Activated T-helper 2 cell treated with anti-CD3 and anti-CD28 coated beads, Interferon-gamma antibody, Interleukin-2, Interleukin-4, amounts not matched to agents 10 μg/mL and 5 μg/mL and 100 μg/mL, durations not matched to agents 14 hours and 24 hours and 36 hours (primary cell): ENCODE measurements at places on chromosomes 6 and 20.

GRCh38 chr6:64225503-64225902 lies 589.9 kb downstream of the PHF3 start:
- no peaks in the 10 kb centered on the region for H3K36me3 ChIP-seq
- DNase-seq = no peak
- H3K27me3 ChIP-seq = no peaks in the 10 kb centered on the region
- H3K27ac ChIP-seq = no peak overlapping the region
- H3K4me1 ChIP-seq = no peaks in the 10 kb centered on the region
- H3K4me3 ChIP-seq = no peak overlapping the region

- H3K36me3 ChIP-seq = no peaks in the 10 kb centered on the region
- H3K27ac ChIP-seq = no peak overlapping the region
- H3K4me3 ChIP-seq = no peak overlapping the region
- no peak for DNase-seq
- no peaks in the 10 kb centered on the region for H3K27me3 ChIP-seq
- H3K4me1 ChIP-seq = no peaks in the 10 kb centered on the region
Measured at GRCh38 chr6:141301779-141302178, 830.9 kb upstream of the GJE1 start.

DNA sequence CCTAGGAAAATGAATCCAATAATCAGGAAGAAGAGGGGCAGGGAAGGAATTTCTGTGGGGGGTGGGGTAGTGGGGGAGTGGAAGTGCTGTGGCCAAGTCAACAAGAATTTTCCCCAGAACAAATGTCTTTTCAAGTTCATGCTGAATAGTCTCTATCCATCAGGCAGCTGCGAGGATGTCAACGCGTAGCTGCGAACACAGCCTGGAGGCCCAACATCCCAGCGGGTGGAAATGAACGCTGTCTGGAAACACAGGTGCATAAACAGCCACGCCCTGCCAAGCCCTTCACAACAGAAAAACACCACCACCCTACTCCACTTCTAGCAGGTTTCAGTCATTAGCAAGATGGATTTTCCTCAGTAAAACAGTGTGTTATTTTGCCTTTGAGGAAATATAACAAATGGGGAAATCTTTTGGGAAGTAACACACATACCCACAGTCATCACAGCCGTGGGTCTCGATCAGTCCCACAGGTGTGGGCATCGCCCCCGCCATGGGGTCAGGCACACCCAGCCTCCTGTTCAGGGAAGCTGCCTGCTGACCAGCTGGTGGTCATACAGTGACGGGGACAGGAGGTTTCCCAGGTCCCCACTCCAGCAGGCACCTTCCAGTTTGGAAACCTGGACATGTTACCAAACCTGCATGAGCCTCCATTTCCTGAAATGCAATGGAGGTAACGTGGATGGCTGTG lies 112.1 kb upstream of the THBS2 start:
- H3K27ac ChIP-seq = no peak overlapping the region
- no peaks in the 10 kb centered on the region for H3K36me3 ChIP-seq
- DNase-seq = no peak
- H3K27me3 ChIP-seq = no peaks in the 10 kb centered on the region

GRCh38 chr20:38139977-38140753 lies 24.9 kb downstream of the TGM2 start:
- no peak for DNase-seq
- H3K27me3 ChIP-seq = no peaks in the 10 kb centered on the region

DNA sequence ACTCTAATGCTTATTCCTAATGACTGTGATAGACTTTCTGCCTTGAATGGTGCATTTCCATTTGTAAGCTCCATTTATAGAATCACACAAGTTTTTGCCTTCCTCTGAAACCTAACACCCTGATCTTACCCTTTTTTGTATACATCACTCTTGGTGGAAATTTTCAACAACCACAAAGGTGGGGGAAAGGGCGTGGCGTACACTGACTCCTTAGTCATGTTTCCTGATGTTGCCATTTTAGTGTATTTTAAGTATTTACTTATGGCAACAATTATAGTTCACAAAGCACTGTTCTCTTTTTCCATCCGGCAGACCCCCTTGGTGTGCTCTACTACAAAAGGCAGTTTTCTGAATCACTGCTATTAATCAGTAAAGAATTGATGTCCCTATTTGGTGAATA lies 92.0 kb downstream of the ATXN1 start:
- H3K36me3 ChIP-seq = peaks cover 64% of the 10 kb centered on the region
- peak overlapping the region; percentile 68 for H3K4me3 ChIP-seq
- peaks cover 71% of the 10 kb centered on the region for H3K4me1 ChIP-seq
- peak overlapping the region; percentile 89 for H3K27ac ChIP-seq
- peak; percentile 71 for DNase-seq
- H3K27me3 ChIP-seq = no peaks in the 10 kb centered on the region

GRCh38 chr20:62133864-62134263 lies 9.3 kb downstream of the PSMA7 start:
- no peaks in the 10 kb centered on the region for H3K27me3 ChIP-seq
- DNase-seq = no peak
- peak overlapping the region; percentile 70 for H3K27ac ChIP-seq
- H3K4me1 ChIP-seq = peaks cover 16% of the 10 kb centered on the region
- H3K4me3 ChIP-seq = no peak overlapping the region

GRCh38 chr20:35264755-35265154 lies 13.2 kb downstream of the MMP24OS start:
- H3K4me1 ChIP-seq = no peaks in the 10 kb centered on the region
- peaks cover 16% of the 10 kb centered on the region for H3K36me3 ChIP-seq
- H3K27me3 ChIP-seq = no peaks in the 10 kb centered on the region

DNA sequence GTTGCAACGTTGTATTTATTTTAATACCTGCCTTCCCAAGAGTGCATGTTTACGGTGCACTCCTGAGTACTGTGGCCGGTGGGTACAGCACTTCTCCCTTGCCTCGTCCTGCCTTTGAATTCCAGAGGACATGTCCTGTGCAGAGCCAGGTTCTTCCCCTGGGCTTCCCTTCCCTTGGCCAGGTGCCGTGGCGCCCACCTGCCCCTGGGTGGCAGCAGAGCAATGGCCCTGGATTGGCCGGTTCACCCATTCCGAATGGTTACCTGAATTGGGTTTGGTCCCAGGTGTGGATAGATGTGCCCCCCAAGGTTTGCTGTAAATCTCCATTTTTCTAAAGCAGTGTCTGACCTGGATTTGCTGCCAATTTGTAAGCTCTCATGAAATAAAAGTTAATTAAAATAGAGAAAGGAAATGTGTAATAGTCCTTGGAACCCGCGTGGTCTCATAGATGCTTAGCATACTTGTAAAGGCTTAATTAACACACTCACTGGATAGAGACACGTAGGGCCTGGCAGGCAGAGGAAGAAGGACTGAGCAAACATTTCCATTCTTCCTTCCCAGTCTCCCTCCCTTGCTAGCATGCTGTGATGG lies 40.6 kb downstream of the DTD1 start:
- peaks cover 14% of the 10 kb centered on the region for H3K36me3 ChIP-seq
- no peaks in the 10 kb centered on the region for H3K27me3 ChIP-seq
- H3K4me3 ChIP-seq = no peak overlapping the region
- H3K4me1 ChIP-seq = peaks cover 3% of the 10 kb centered on the region

- H3K36me3 ChIP-seq = peaks cover 8% of the 10 kb centered on the region
- peaks cover 6% of the 10 kb centered on the region for H3K4me1 ChIP-seq
- no peak for DNase-seq
- no peak overlapping the region for H3K4me3 ChIP-seq
- no peaks in the 10 kb centered on the region for H3K27me3 ChIP-seq
Measured at GRCh38 chr6:110703906-110704594, 111.2 kb downstream of the CDK19 start.

- DNase-seq = no peak
- no peak overlapping the region for H3K4me3 ChIP-seq
- H3K27ac ChIP-seq = no peak overlapping the region
- H3K4me1 ChIP-seq = no peaks in the 10 kb centered on the region
- no peaks in the 10 kb centered on the region for H3K36me3 ChIP-seq
- H3K27me3 ChIP-seq = no peaks in the 10 kb centered on the region
Measured at GRCh38 chr6:162488444-162488843, 239.1 kb downstream of the PRKN start.

GRCh38 chr20:62828511-62829230 lies 11.8 kb downstream of the COL9A3 start:
- no peak for DNase-seq
- no peaks in the 10 kb centered on the region for H3K36me3 ChIP-seq
- H3K4me1 ChIP-seq = peaks cover 10% of the 10 kb centered on the region
- no peak overlapping the region for H3K4me3 ChIP-seq

- H3K27ac ChIP-seq = no peak overlapping the region
- H3K27me3 ChIP-seq = no peaks in the 10 kb centered on the region
- DNase-seq = no peak
- no peaks in the 10 kb centered on the region for H3K4me1 ChIP-seq
- H3K4me3 ChIP-seq = no peak overlapping the region
Measured at GRCh38 chr6:10733863-10734262, 11.0 kb downstream of the TMEM14C start.

DNA sequence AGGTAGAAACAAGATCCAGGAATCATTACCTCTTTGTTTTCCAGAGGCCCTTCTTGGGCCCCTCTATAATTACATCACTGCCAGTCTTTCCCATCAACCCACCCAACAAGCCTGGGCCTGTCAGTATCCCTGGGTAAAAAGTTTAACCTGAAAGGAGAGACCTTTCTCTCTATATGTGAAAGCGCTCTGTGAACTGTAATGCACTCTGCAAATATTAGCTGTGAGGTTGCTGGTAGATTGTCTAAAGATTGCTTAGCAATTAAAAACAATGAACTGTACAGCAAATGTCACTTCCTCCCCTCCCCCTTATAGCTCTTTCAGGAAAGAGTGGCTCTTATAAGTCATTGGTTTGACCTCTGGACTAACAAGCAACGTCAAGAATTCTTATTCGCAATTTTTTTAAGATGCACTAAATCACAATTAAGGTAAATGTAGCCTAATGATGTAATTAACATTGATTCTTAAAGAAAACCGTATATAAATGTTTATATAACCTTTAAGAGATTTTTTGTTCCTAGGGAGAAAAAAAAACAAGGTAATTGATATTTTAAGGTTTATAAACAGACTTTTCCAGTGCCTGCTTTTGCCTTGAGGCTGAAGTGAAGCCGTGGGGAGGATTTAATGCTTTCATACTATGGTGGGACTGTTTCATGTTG lies 18.4 kb downstream of the ECT2L start:
- DNase-seq = no peak
- H3K27ac ChIP-seq = no peak overlapping the region
- H3K27me3 ChIP-seq = peaks cover 2% of the 10 kb centered on the region
- no peak overlapping the region for H3K4me3 ChIP-seq
- H3K4me1 ChIP-seq = peaks cover 29% of the 10 kb centered on the region

DNA sequence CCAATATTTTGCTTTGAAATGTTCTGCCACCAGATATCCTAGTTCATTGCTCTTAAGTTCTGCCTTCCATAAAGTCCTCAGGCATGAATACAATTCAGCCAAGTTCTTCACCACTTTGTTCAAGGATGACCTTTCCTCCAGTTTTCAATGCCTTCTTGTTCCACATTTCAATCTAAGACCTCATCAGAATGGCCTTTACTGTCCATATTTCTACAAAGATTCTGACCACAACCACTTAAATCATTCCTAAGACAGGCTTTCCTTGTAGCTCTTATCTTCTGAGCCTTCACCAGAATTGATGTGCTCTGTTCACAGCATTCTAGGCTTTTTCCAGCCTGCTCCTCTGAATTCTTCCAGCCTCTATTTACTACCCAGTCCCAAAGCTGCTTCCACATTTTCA lies 319.0 kb downstream of the HACE1 start:
- no peak overlapping the region for H3K4me3 ChIP-seq
- no peaks in the 10 kb centered on the region for H3K4me1 ChIP-seq
- H3K27ac ChIP-seq = no peak overlapping the region
- DNase-seq = no peak

GRCh38 chr20:34567892-34568865 lies 9.7 kb downstream of the MAP1LC3A start:
- H3K4me3 ChIP-seq = no peak overlapping the region
- no peak overlapping the region for H3K27ac ChIP-seq
- peaks cover 11% of the 10 kb centered on the region for H3K36me3 ChIP-seq

- H3K27me3 ChIP-seq = no peaks in the 10 kb centered on the region
- H3K4me3 ChIP-seq = no peak overlapping the region
- H3K36me3 ChIP-seq = no peaks in the 10 kb centered on the region
- H3K27ac ChIP-seq = no peak overlapping the region
- no peak for DNase-seq
Measured at GRCh38 chr6:51029561-51029960, 210.9 kb downstream of the TFAP2B start.

- DNase-seq = no peak
- peaks cover 78% of the 10 kb centered on the region for H3K4me1 ChIP-seq
- no peaks in the 10 kb centered on the region for H3K27me3 ChIP-seq
- H3K27ac ChIP-seq = no peak overlapping the region
Measured at GRCh38 chr6:106106276-106107042, 20.3 kb downstream of the PRDM1 start.

DNA sequence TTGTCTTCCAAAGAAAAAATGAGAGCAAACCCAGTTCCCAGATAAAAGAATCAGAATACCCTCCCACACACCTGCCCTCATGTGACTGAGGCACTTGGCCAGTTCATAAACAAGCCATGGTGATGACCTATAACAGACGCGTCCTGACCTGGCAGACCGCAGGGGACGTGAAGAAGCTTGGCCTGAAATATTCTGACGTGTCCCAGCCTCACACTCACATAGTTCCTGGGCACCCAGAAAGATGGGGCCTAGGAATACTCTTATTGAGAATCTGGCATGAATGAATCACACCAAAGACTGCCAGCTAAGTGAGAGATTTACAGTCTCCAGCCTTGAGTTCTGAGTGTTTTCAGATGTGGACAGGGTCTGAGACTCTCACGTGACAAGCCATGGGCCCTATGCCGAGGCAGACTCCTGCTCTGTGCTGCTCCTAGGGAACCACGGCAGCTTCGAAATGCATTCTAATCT lies 17.2 kb upstream of the MAP3K4 start:
- H3K4me3 ChIP-seq = no peak overlapping the region
- H3K36me3 ChIP-seq = no peaks in the 10 kb centered on the region
- H3K27me3 ChIP-seq = peaks cover 12% of the 10 kb centered on the region
- H3K4me1 ChIP-seq = no peaks in the 10 kb centered on the region
- no peak overlapping the region for H3K27ac ChIP-seq

DNA sequence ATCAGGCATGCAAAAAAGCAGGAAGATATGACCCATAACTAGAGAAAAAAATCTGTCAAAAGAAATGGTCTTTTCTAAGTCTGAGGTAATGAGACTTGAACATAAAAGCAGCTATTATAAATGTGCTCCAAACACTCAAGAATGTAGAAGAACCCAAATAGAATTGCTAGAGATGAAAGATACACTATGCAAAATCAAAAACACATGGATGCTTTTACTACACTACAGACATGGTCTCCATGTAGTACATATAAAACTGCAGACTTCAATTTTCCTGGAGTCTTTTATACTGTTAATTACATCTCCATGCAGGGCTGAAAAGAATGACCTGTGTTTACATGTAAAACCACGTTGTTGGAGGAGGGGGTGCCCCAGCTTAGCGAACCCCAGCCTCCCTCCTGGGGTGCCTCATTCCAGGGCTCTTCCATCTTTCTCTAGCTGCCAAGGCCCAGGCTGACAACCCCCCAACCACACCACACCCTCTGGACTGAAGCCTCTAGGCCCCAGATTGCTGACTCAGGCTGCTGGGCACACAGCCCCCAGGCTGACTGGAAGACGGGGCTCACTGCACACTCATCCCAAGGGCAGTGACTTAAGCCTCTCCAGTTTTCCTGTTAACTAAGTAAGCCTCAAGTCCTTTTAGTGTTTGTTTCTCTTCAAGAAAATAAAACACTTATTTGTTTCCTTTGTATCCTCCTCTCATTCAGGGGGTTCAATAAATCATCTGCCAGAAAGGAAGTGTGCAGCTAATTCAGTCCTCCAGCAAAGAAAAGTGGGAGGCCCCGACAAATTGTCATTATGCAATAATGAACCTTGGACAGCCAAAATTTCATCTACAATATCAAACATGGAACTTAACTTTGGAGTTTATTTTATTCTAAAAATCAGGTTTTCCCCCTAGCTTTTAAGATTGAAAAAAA lies 26.0 kb upstream of the PLAGL1 start:
- peaks cover 12% of the 10 kb centered on the region for H3K4me1 ChIP-seq
- no peak for DNase-seq
- H3K27me3 ChIP-seq = peaks cover 14% of the 10 kb centered on the region
- H3K4me3 ChIP-seq = no peak overlapping the region
- H3K36me3 ChIP-seq = no peaks in the 10 kb centered on the region
